ENCODE measurements at places on chromosomes 5 and 9.

DNA sequence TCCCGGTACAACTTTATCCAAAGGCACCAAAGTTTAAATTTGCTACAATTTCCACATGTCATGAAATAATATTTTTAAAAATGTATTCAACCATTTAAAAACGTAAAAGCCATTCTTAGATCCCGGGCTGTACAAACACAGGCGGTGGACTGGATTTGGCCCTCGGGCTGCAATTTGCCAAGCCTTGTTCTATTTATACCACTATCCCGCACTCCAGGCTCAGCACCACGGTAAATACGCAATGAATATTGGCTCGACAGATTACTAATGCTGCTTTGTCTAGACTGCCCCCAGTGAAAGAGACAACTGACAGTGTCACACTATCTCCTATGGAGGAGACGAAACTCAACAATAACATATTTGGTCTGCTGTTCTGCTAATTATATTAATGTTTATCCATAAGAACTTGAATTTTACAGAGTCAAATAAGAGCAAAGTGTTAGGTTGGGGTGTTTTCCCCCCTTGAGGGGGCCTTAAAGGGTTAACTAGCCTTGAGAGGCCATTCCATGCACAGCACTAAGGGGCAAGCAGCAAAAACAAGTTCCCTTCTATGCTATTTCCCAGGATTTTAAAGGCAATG lies 98.1 kb downstream of the MARCHF11 start:
- DNase-seq = no peak

DNA sequence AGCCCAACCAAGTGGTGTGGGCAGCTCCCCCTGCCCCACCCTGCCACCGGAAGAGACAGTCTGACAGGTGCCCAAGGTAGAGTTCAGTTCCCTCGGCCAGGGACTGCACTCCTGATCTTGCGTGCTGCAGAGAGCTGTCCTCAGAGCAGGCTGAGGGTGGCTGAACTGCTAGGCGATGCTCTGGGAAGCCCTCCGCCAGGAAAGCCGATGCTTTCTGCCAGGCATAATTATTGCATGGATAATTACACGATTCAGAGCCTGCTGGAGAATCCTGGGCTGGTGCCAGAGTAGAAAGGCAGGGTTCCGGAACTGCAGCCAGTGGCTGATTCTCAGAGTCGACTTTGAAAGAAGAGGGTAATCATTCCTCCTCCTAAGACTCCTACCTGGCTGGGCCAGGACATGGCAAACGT lies 19.3 kb downstream of the KCNIP1 start:
- peak; percentile 47 for DNase-seq

- DNase-seq = no peak
Measured at GRCh38 chr9:75974016-75974766, 83.7 kb downstream of the PCSK5 start.

DNA sequence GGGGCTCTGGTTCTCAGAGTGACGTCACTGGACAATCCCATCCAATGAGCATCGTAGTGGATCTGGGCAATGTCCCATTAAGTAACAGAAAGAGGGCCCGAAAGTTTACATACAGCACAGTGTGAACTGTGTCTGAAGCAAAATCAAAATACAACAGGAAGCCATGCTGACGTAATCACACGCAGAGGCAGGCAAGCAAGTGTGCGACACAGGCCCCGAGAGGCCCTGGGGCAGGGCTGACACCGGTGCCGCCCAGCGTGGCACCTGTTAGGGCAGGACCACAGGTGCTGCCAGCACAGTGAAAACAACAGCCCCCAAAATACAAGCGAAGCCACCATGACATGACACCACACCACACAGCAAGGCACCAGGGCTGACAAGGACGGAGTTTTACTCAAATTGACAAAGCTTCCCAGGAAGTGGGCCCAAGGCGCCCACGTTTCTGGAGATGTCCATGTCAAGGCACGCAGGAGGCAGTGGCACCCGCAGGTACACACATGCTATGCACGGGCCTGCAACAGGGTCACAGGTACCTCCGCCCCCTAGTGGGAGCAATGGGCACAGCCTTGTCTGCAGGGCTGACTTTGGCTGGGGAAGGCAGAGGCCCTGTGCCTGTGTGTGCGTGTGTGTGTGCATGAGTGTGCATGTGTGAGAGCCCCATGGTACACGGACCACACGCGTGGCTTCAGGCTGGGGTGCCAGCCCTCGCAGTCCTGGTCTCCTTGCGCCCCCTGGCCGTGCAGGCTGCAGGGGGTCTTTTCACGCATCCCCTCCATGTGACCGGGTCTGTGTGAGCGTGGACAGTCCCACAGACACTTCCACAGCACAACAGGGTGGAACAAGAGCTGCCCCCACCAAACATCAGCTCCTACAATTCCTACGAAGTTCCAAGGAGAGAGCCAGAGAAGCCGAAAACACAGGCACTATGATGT lies 19.6 kb downstream of the QSOX2 start:
- peak; percentile 6 for DNase-seq

Measured in astrocyte of the cerebellum (primary cell).